ENCODE measurements at places on chromosomes 3 and 15.

GRCh38 chr15:48781481-48782081 is 29.3 kb downstream of the CEP152 start:
- no peak for DNase-seq

- DNase-seq = no peak
Measured at GRCh38 chr15:68348081-68348480, 70.5 kb downstream of the FEM1B start.

GRCh38 chr3:53780171-53780570 is 66.0 kb downstream of the CHDH start:
- DNase-seq = no peak

GRCh38 chr3:124978627-124979026 is 44.1 kb upstream of the MUC13 start:
- no peak for DNase-seq

DNA sequence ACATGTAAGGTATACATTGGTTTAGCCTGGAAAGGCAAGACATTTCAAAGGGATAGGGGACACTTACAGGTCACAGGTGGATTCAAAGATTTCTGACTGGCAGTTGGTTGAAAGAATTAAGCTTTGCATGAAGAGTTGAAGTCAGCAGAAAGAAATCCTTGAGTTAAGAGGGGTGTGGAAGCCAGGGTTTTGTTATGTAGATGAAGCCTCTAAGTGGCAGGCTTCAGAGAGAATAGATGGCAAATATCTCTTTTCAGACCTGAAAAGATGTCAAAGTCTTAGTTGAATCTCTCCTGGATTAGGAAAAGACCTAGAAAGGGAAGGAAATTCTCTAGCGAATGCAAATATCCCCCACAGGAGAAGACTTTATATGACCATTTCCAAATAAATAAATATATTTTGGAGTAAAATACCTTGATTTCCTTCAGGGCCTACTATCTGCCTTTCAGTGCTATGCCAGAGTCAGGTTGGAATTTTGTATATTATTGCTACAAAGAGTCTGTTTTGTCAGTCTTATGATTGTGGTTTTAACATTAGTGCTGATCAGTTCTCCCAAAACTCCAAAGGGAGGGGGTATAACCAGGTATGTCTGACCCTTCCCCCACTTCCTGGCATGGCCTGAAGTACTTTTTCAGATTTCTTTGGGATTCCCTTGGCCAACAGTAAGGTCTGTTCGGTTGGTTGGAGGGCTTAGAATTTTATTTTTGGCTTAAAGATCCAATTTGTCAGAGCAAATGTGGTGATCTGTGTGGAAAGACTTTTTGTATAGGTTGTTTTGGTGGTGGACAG is 286.4 kb downstream of the LRTM1 start:
- DNase-seq = no peak

- DNase-seq = no peak
Measured at GRCh38 chr3:105618556-105618955, 250.3 kb downstream of the CBLB start.

DNA sequence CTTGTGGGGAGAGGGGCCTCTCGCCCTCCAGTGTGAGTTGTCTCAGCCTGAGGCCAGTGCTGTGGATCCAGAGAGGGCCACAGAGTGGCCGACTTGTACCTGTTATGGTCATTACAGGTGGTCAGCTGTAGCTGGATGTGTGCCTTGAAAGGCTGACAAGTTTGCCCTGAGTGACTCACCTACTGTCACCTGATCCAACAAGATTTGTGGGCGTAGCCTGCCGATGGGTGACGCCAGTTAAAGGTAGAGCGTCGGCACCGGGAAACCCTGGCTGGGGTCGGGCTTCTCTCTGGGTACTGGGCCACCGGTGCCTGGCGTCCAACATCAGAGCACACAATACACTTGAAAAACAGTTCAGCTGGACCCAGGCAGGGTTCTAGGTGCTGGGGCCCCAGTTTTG is 2.8 kb upstream of the ISG20 start:
- no peak for DNase-seq

DNA sequence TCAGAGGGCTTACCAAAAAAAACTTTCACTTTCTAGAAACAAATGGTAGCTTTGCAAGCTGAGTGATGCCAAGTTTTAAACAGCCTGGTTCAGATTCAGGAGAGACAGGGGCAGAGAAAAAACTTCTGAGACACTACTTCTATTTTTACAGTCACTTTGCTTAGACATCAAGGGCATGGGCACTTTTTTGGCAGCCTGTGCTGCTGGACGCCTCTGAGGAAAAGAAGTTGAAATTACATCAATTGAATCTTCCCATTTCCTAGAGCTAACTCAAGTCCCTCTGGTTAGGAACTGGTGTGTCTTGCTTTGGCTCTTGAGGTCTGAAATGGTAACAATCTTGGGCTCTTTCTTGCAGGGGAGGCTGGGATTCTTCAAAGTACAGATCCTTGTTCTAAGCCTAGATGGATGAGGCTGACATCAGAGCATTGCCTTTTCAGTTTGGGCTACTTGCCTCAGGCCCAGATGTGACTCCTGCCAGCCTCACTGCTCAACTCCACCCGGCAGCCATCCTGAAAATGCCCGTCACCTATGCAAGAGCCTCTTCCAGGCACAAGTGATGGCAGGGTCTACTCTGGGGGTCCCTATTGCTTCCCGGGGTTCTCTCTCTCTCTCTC is 357.5 kb downstream of the FOXP1 start:
- DNase-seq = no peak

- peak; percentile 87 for DNase-seq
Measured at GRCh38 chr3:112778353-112778948, 68.2 kb downstream of the CD200R1L start.

DNA sequence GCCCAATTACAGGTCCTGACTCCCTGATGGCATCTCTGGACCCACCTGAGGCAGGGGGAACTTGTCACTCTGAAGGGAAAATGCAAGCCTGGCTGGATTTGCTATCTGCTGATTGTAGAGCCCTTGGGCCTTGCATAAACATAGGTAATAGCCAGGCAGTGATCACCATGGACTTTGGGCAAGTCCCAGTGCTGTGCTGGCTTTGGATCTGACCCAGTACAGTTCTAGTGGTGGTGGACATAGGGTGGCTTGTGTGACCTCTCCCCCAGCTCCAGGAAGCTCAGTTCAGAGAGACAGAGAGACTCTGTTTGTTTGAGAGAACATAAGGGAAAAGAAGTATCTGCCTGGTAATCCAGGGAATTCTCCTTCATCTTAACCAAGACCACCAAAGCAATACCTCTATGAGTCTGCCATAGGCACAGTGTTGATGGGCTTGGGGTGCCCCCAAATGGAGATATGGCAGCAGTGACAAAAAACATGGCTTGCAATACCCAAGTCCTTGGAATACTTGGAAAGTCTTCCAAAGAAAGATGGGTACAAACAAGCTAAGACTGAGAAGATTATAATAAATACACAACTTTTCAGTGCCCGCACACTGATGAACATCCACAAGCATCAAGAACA is 348.5 kb downstream of the PYDC2 start:
- peak; percentile 20 for DNase-seq

- no peak for DNase-seq
Measured at GRCh38 chr3:46480491-46481195, 15.9 kb upstream of the LTF start.

DNA sequence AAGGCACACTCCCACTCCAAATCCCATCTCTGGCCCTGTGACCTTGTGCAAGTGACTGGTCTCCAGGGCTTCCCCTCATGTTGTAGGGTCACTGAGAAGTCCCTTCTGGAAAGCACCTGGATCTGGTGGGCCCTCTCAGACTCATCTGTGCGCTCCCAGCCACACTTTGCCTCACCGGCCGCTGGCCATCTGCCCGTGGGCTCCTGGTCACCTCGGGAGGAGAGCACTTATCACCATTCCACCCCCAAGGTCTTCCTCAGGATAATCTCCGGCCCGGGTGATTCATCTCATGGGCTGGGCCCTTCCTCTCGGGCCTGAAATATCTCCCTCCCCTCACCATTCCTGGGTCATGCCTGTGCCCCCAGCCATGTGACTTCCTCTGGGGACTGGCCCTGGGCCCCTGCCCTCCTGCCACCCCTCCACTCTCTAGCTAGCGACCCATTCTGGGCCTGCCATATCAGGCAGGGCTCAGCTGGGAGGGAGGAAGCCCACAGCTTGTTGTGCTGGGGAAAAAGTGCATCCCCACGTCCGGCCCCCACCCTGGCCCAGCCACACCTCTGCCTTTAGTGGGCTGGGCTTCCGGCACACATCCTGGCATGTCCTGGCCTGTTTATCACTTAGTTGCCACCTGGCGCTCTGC is 10.6 kb upstream of the WNT7A start:
- DNase-seq = no peak
